ENCODE measurements at places on chromosomes 1 and 21.

DNA sequence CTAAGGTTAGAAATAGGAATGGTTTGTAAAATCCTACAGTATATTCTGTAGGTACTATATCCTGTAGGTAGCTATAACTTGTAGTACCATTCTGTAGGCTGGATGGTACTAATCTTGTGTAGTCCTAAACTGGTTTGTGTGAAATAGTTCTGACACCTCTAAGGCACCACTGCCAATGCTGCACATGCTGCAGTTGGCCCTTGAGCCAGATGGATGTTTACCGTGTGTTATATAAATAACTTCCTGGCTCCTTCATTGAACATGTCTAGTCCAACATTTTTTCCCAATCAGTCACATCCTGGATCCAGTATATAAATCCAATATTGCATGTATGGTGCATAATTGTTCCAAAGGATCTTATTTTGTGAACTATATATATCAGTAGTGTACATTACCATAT, 89.5 kb upstream of the GNG4 start:
- DNase-seq = no peak

DNA sequence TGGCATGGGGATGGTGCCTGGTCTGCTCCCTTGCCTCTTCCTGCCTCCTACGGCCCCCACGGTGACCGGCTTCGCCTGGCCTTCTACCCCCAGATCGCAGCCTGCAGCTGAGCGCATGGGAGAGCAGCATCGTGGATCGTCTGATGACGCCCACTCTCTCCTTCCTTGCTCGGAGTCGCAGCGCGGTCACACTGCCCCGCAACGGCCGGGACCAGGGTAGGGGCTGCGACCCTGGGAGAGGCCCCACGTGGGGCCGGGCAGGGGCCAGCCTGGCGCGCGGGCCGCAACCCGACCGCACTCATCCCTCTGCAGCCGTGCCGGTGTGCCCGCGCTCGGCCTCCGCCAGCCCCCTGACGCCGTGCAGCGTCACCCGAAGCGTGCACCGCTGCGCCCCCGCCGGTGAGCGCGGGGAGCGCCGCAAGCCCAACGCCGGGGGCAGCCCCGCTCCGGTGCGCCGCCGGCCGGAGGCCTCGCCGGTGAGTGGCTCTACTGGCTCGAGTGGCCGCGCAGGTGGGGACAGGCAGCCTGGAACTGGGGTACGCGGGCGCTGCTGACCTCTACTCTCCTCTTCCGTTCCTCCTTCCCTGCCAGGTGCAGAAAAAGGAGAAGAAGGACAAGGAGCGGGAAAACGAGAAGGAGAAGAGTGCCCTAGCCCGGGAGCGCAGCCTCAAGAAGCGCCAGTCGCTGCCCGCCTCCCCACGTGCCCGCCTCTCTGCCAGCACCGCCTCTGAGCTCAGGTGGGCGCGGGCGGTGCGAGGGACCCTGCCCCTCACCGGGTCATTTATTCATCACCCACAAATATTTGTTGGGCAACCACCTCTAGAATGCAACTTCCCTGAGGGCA, 20.4 kb downstream of the MAP7D1 start:
- DNase-seq = no peak

- no peak for DNase-seq
Measured at GRCh38 chr1:71908303-71908702, 374.0 kb downstream of the NEGR1 start.

GRCh38 chr1:228941666-228942065, 206.4 kb downstream of the RHOU start:
- no peak for DNase-seq

- peak; percentile 53 for DNase-seq
Measured at GRCh38 chr1:23224739-23225648, 7.7 kb upstream of the HTR1D start.

DNA sequence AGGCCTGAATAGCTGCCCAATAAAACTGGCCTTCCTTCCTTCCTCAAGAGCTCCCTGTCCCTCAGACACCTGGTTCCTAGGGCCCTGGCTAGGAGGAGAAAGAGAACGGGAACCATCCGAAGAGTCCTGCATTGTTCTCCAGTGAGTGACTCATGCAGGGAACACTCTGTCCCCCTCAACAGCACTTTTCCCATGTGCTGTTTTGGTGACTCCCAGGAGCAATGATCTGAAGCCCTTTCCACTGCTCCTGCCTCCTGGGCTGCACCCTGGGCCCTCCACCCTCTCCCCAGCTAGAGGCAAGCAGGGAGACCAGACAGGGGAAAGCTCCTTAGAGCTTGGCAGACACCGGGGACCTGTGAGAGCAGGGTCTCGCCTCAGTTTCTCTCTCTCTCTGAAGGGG, 18.9 kb downstream of the TNNT2 start:
- DNase-seq = no peak

DNA sequence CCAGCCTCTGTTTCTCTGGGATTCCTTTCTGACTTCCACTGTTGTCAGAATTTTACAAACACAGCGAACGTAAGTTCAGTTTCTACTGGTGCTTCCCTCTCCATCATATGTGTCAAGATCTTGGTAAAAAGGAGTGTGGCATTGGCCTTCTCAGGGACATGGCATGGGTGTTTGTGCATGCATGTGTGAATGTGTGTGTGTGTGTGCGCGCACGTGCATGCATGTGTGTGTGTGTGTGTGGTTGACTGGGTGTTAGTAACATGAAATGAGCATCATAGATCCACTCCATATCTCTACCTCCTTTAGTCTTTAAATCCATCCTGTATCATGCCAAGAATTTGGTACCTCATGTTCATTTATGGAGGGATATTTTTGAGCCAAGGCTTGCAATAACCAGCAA, 411.3 kb downstream of the NPHP4 start:
- no peak for DNase-seq

DNA sequence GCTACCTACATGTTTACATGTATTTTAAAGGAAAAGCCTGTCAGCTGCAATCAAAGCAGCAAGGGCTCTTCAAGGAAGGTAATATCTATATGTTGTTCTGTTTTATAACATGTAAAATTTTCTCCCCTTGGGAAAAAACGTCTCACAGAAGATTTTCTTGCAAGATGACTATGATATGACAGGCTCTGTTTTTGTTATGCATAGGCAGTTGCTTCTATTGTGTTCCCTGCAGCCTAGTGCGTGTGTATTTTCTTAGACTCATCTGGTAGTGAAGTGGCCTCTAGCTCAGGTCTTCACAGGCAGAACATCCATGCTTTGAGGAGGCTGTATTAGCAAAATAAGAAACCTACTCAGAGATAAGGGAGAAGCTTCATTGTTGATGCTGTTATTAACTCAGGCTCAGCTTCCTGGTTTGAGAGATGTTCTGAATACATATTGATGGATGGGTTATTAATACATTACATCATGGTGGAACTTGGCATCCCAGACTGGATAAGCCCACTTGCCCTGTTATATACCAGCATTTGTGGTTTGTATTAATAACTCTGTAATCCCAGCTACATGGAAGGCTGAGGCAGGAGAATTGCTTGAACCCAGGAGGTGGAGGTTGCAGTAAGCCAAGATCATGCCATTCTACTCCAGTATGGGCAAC, 35.8 kb downstream of the LAMC1 start:
- no peak for DNase-seq

- DNase-seq = no peak
Measured at GRCh38 chr1:204821476-204821875, 49.2 kb upstream of the NFASC start.

GRCh38 chr1:208562151-208562960, 318.2 kb upstream of the PLXNA2 start:
- no peak for DNase-seq

DNA sequence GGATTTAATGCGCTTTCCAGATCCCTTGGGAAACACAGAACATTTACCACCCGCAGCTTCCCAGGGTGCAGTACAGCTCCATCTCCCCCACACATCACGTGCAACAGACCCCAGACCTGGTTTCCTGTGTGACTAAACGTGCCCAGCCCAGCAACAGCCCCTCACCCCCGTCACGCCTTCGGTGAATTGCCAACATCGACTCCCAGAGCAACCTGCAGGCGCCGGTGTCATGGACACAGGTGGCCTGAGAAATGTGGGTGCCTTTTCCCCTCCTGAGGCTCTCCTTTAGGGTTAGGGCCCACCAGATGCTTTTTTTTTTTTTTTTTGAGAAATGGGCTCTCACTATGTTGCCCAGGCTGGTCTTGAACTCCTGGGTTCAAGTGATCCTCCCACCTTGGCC, 24.2 kb upstream of the SUMO3 start:
- DNase-seq = no peak

DNA sequence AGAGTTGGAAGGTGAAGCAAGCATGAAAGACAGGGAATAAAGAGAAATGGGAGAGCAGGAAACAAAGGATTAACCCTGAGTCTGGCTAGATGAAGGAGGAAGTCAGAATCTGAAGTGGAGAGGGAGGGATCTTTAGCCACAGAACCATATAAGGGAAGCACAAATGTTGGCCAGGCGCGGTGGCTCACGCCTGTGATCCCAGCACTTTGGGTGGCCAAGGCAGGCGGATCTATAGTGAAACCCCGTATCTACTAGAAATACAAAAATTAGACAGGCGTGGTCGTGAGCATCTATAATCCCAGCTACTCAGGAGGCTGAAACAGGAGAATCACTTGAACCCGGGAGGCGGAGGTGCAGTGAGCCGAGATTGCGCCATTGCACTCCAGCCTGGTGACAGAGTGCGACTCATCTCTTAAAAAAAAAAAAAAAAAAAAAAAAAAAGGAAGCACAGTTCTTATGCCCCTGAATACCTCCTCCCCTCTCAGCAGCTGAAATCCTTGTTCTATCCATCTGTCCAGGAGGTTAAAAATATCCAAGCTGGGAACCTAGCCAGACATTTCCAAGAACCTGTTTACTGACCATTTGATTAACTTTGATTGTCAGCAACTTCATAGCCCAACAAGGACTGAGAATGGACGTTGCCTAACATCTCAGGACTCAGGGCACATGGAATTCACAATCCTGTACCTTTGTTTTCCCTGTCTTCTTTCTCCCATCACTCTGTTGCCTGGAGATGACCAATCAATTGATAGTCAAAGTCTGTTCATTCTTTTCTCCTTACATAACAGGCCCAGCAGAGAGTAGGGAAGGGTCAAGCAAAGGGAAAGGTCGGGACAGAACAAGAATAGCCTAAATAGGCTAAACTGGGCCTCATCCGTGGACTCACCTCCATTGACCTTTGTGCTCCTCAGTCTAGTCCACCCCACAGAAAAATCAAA, 10.6 kb downstream of the TXNIP start:
- no peak for DNase-seq

GRCh38 chr21:36560933-36561575, 81.1 kb upstream of the CLDN14 start:
- no peak for DNase-seq

DNA sequence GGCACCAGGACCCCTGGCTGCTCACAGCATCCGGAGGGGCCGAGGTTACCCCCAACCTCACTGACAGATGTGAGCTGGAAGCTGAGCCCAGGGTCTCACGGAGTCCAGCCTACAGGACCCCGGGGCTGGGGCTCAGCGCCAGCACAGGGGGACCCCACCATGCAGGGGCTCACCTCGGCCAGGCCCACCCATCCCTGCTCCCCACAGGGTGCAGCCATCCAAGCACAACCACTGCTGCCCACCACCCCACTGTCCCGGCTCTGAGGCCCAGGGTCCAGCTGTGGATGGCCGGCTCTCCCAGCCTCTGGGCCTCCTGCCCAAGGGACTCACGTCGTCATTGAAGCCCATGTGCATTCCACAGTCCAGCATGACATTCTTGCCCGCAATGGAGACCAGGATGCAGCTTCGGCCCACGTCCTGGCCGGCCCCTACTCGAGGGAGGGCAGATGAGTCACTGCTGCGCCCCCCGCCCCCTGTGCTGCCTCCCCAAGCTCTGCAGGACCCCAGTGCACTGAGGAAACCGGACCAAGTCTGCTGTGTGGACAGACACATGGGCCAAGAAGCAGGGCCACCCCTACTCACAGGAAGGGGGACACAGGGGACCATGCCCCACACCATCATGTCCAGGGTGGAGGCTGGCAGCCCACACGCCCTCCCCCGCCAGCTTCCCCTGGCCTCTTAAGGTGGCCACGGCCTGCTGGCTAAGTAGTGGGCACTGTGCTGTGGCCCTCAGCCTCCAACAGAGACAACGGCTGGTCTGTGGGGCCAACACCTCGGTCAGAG, 3.6 kb downstream of the INTS11 start:
- no peak for DNase-seq

DNA sequence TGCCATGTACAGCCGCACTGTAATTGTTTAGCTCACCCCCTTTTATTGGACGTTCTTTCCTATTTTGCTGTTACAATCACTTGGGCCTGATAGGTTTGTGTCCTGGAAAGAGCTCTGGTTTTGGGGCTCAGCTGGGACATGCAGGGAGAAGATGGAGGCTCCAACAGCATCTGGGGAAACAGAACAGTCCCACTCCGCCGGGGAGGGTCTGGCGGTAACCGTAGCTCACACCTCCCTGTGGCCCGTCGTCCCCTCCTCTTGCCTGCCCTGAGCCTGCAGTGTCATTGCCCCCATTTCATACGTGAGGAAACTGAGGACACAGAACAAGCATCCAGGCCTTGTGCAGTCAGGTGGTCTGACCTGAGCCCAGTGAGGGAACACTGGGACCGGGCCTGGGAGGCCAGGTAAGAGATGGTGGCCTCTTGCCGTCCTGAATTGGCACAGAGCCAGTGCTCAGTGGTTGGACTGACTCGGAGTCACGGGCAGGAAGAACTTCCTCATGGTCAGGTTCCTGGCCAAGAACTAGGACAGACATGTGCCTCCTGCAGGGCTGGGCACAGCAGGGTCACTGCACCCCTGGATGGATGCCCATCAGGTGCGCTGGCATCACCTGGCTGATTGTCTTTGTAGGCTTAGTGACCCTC, 41.8 kb downstream of the S100B start:
- no peak for DNase-seq

- DNase-seq = no peak
Measured at GRCh38 chr1:243287123-243287460, 31.3 kb downstream of the SDCCAG8 start.

DNA sequence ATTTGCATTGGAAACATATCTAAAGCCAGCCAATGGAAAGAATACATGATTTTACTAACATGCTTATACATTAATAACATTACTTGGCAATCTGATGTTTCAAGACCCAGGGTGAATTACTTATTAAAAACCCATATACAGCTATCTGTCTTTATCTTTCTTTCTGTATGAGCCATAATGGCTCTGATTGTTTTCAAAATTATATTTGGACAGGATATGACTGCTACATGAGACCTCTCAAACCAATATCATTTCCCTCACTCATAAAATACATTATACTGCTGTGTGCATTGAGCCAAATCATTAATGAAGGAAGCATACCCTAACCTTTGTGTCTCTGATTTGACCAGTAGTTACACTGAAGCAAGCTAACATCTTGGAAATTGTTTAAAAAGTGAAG, 205.9 kb upstream of the DPYD start:
- DNase-seq = no peak

DNA sequence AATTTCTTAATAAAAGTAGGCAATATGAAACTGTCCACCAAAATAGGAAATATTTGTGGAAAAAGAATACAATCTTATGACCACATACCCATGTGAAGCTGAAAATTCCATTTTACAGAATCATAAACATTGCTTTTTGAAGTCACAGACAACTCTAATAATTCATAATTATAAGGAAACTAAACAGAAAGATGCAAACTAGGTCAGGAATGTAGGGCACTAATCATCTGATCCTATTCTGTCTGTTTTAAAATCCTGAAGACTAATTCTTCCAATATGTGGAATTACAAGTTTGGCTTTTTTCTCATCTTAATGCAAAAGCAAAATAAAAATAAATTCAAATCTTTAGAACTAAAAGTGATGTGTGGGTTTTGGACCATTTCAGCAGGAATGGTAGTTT, 528.6 kb downstream of the LTN1 start:
- no peak for DNase-seq

Data from GM04503 (cell line).